ENCODE measurements at places on chromosomes 12 and 14. TPM values are rescaled to one million over a fixed set of nuclear protein-coding genes. Genes with fewer than 3 reads are reported as not detected.

Gene HOXC4
- total RNA-seq, result 1.8 TPM

Gene PLEKHG3
- 285 TPM for total RNA-seq

Gene FSCB
- total RNA-seq, result not detected

Gene TMPRSS12
- not detected for total RNA-seq

Gene OR4N2
- not detected for total RNA-seq

Gene CCDC91
- total RNA-seq, result 60.2 TPM

Gene MSI1
- not detected for total RNA-seq

Gene BATF
- 21.4 TPM for total RNA-seq

Gene RTL1
- not detected for total RNA-seq

Gene ALG10B
- total RNA-seq, result 8.0 TPM

Gene IAPP
- total RNA-seq, result not detected

Gene STON2
- total RNA-seq, result 3.8 TPM

Gene TEX52
- not detected for total RNA-seq

Gene SYCP3
- 1.4 TPM for total RNA-seq

Gene CCDC85C
- 0.73 TPM for total RNA-seq

Gene NANOG
- not detected for total RNA-seq

Gene NRL
- 3.3 TPM for total RNA-seq

Data from natural killer cell (primary cell).